Activated T-helper 1 cell treated with Interleukin-2 at 50 U/mL for 16 hours (primary cell): ENCODE measurements at places on chromosomes 3 and 15.

GRCh38 chr3:71269906-71270305, 313.6 kb downstream of the FOXP1 start:
- no peak for DNase-seq

GRCh38 chr3:125110016-125110875, 54.4 kb upstream of the HEG1 start:
- DNase-seq: no peak

- DNase-seq: no peak
Measured at GRCh38 chr3:127710155-127710941, 37.6 kb downstream of the ABTB1 start.

GRCh38 chr15:68010361-68011153, 43.6 kb upstream of the PIAS1 start:
- DNase-seq: no peak

- DNase-seq: no peak
Measured at GRCh38 chr15:86650094-86650493, 570.4 kb downstream of the AGBL1 start.

GRCh38 chr3:107950417-107950816, 140.4 kb downstream of the CD47 start:
- DNase-seq: no peak

GRCh38 chr3:158830391-158830790, 28.5 kb downstream of the MFSD1 start:
- no peak for DNase-seq

DNA sequence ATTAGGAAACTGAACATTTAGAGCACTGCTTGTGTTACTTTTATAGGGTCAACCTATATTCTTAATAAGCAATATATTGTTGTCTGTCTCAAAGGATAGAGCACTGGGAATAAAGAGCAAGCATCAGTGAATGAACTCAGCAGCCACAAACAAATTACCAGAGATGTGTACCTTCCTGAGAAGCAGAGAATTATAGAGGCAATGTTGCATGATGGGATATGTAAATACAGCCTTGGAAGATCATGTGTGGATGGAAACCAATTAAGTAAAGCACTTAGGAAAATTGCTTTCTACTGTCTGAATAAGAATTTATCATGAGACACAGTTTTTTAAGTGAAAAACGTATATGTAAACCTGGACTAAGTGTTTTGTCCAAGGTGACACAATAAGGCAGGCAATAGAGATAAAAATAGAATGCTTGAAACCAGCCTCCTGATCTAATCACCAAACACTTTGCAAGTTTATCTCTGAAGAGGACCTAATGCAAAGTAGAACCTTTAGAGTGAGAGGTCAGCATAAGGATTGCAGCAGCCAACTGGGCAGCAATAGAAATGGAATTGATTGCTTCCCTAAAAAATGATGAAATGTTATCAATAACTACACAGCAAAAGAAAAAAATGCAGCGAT, 848.0 kb downstream of the TUSC7 start:
- no peak for DNase-seq

DNA sequence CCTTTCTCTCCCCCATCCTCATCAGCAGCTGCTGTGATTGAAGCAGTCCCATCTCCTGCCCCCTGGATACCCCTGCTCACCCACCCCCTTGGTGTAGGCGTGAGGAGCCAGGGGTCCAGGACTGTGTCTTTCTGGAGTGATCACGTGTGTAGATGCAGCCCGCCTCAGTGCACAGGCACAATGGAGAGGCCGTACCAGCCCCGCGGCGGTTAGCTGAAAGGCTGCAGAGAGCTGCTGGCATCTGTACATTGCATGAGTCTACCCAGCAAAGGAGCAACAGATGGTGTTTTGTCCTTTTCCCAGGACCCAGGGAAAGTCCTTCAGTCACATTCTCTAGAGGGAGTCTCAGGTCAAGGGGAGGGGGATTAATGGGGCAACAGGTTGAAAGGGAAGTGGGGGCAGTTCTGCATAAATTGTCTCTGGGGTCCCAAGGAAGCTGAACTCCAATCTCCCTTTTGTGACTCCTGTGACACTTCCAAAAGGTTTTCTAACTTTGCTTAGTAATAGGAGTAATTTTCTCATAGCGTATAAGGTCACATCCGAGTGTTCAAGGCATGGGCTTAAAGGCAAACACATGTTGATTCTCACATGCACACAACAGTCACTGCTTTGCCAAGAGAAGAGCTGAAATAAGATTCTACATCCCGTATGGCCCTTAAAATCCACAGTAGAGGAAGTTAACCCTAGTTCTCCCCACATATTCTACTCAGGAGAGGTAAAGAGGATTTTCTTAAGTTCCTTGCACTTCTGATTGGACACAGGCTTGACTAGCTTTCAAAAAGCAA, 7.1 kb downstream of the CSPG5 start:
- DNase-seq: no peak

- DNase-seq: no peak
Measured at GRCh38 chr3:151992326-151993041, 119.0 kb downstream of the SUCNR1 start.

- DNase-seq: no peak
Measured at GRCh38 chr3:70519913-70520659, 207.6 kb upstream of the MDFIC2 start.
